ENCODE measurements at places on chromosomes 6 and 20. TPM values are rescaled to one million over a fixed set of nuclear protein-coding genes. Genes with fewer than 3 reads are reported as not detected.

DNA sequence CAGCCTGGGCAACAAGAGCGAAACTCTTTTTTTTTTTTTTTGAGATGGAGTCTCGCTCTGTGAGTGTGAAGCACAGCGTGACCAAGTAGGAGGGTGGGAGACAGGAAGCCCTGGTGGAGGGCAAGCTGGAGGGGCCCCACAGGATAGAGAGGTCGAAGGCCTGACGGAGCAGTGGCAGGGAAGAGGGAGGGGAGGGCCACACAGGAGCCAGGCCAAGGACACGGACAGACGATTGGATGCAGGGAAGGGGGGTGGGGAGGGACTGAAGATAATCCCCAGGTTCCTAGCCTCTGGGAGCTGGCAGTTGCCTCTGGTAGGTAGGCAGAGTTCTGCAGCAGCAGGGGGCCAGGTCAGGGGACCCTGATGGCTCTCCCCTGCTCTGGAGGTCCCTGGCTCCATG is 10.8 kb upstream of the GUCA1A start:
- no peak for DNase-seq

- DNase-seq: no peak
These were observed 242.3 kb downstream of the TBX18 start for GRCh38 chr6:84522135-84522549.

The SKIC2 gene
- polyA plus RNA-seq: 52.7 TPM

The ARFGEF2 gene
- polyA plus RNA-seq: 11.2 TPM

The TMEM14A gene
- 14.0 TPM for polyA plus RNA-seq

The PI16 gene
- polyA plus RNA-seq: 0.60 TPM

DNA sequence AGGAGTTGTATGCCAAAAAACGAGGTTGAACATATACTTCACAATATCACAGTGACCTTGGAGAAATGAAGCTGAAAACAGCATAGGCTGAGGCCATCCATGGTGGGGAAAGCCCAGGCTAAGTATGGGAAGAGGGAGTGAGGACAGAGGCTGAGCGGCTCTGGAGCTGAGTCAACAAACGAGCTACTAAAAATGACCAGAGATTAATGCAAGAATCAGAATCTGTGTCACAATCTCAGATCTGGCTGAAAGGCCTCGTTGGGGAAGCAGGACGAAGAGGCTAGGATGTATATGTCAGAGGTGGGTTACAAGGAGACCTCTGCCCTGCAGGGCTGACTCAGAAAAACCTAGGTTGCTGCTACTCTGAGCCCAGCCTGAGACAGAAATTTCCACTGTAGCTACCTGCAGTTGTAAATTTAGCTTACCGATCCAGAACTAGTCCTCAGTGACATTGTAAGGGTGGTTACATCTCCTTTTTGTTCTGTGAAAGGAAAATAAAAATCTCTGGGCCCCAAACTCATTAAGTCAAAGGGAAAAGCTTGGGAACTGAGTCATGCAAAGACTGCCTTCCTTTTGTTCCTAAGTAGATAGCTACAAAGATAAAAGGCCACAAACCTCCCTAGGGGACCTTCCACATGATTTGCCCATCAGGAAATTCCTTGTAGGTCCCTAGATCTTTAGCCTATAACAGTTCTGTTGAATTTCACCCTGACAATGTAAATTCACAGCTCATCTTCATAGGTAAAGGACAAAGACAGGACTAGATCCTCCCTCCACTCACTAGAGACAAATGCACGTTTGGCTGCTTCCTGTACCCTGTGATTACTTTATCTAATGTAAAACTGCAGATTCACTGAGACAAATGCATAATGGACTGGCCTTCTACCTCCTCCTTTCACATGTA is 8.5 kb upstream of the TUBB2A start:
- no peak for DNase-seq

The CLDN20 gene
- not detected for polyA plus RNA-seq

DNA sequence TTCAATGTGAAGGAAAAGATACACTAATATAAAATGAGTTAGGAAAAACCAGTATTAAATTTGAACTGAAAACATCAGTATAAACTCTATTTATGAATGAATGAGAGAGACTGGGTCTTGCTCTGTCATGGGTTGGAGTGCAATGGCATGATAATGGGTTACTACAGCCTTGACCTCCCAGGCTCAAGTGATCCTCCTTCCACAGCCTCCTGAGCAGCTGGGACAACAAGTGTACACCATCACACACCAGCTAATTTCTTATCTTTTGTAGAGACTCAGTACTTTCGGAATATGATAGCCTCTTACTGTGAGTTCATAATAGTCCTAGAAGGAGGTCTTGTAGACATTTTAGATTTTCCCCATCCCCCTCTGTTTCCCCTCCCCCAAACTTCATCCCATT is 21.4 kb downstream of the KCTD20 start:
- DNase-seq: no peak

GRCh38 chr6:16355238-16355637 is 116.9 kb downstream of the GMPR start:
- DNase-seq: no peak

DNA sequence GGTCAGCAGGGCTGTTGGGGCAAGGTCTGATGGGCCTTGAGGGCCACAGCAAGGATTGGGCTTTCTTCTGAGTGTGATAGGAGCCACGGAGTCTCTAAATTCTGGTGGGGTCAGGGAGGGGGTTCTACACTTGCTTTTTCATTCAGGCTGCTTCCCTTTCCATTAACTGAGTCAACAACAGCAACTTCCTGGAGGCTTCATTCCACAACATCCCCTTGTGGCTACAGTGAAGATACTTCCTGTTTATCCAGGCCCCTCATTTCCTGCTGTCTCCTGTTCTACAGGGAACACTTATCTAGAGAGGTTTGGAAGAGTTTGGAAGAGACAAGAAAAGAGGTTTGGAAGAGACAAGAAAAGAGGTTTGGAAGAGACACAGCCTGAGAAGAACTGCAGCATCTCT is 144.8 kb upstream of the ENPP5 start:
- no peak for DNase-seq

- DNase-seq: peak; percentile 56
These were observed 796 bp downstream of the SENP6 start for GRCh38 chr6:75602246-75603105.

The MYB gene
- polyA plus RNA-seq: 1.3 TPM

- no peak for DNase-seq
These were observed 33.1 kb downstream of the MTHFD1L start for GRCh38 chr6:150898399-150899170.

DNA sequence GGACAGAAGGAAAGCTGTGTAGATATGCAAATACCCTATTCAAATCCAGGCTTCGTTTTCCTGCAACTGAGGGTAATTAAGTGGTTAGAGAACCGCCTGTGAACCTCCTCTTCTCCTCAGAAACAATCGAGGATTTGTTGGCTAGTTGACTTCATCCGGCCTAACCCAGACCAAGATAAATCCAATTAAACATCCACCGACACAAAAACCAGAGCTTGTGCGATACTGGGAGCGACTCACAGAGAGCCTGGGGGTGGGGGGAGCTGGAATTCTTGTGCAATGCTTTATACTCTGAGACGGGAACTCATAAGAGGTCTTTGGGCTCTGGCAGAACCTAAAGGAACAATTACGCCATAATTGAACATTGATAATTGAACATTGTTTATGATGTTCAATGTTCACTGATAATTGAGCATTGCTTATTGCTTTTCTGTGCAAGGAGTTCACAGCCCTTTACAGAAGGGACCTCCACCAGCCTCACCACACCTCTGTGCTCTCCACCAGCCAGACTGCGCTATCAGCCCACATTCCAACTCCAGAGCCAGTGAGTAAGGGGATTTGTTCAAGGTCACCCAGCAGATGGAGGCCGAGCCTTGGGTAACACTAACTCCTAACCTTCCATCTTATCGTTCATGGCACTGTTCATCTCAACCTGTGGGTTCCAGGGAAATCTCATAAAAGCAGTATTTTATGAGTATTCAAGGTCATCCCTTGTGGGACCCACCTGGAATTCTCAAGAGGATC is 429.6 kb upstream of the JARID2 start:
- no peak for DNase-seq

- DNase-seq: no peak
These were observed 99.7 kb downstream of the IRF4 start for GRCh38 chr6:491233-491632.

- DNase-seq: no peak
These were observed 501.5 kb upstream of the FLRT3 start for GRCh38 chr20:14838663-14839628.

The DDR1 gene
- polyA plus RNA-seq: 39.5 TPM

GRCh38 chr20:33373735-33374605 is 27.3 kb downstream of the CDK5RAP1 start:
- no peak for DNase-seq

The RIPOR3 gene
- 9.9 TPM for polyA plus RNA-seq

The PGBD1 gene
- polyA plus RNA-seq: 2.4 TPM

DNA sequence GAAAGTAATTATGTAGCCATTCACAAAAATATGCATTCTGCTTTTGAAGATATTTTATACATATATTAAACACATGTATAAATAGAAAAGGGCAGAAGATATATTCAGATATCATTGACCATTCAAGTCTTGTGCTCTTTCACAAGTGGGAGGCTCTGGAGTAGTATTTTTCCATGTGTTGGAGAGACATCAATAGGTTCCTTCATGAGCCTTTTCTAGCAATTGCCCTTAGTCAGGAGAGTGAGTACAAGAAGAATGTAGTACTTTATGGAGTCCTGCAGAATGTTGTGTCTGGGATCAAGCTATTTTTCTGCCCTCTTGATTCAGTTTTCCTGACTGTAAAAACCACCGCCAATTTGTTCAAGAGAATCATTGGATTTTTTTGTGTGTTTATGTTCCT is 117.9 kb downstream of the LRRC1 start:
- no peak for DNase-seq

- no peak for DNase-seq
These were observed 1.8 kb upstream of the PXDC1 start for GRCh38 chr6:3753228-3753835.

GRCh38 chr6:87049779-87050178 is 45.1 kb downstream of the CGA start:
- no peak for DNase-seq

The F13A1 gene
- polyA plus RNA-seq: 15.6 TPM

- no peak for DNase-seq
These were observed 54.3 kb upstream of the TCF21 start for GRCh38 chr6:133834472-133835170.

The CD109 gene
- 2.1 TPM for polyA plus RNA-seq

- DNase-seq: no peak
These were observed 194.8 kb downstream of the SLC24A3 start for GRCh38 chr20:19407196-19407595.

GRCh38 chr6:30152910-30153610 is 8.0 kb downstream of the TRIM10 start:
- no peak for DNase-seq

- DNase-seq: no peak
These were observed 195.6 kb downstream of the GRM1 start for GRCh38 chr6:146224449-146224848.

DNA sequence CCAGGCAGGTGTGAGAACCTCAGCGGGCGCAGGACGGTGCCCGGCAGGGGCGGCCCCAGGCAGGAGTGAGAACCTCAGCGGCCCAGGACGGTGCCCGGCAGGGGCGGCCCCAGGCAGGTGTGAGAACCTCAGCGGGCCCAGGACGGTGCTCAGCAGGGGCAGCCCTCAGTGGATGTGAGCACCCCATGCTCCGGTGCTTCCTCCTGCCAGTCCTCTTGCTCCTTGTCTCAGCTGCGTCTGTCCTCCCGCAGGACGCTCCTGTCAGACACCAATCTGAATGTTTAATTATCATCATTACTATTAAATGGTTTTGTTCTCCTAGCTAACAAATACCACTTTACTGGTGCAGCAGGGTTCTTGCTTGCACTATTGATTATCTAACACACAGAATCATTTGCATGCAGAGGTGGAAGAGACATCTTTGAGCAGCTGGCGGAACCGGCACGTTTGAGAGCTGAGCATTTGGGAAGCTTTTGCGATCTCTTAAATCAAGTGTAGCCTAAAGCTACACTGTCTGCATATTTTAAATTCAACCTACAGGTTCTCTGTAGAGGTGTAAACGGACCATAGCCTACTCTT is 39.4 kb upstream of the DACT2 start:
- no peak for DNase-seq

DNA sequence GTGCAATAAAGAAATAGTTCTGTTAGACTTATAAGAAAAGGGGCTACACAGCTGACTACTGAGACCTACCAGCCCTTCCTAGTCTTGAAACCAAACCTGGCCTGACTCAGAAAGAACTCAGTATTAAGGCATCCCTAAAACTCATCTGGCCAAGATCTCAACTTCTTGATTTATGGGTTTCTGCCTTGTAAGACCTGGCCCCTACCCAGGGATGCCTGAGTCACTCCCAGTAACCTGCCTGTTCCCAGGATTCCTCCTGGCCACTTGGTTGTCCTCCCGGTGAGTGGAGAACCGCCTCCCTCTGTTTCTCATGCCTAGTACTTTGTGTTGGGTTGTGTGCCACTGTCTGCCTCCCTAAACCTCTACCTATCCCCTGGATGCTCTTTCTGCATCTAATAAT is 189.4 kb upstream of the PREP start:
- no peak for DNase-seq

The SMLR1 gene
- not detected for polyA plus RNA-seq

DNA sequence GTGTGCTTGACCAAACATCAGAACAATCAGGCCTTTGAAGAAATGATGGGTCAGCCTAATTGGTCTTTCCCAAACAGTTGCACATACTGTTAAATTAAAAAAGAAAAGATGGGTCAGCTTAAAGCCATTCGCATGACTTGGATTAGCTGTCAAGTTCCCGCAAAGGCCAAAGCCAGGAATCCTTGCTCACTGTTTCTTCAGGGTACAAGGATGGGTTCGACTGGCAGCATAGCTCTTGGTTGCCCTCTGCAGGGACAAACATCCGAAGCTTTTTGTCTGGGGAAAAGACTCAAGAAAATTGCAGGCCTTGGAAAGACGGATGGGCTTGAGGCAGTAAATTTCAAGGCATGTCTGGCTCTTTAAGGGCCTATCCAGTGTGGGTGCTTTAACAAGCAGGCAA is 168.0 kb downstream of the HDGFL1 start:
- DNase-seq: peak; percentile 88

DNA sequence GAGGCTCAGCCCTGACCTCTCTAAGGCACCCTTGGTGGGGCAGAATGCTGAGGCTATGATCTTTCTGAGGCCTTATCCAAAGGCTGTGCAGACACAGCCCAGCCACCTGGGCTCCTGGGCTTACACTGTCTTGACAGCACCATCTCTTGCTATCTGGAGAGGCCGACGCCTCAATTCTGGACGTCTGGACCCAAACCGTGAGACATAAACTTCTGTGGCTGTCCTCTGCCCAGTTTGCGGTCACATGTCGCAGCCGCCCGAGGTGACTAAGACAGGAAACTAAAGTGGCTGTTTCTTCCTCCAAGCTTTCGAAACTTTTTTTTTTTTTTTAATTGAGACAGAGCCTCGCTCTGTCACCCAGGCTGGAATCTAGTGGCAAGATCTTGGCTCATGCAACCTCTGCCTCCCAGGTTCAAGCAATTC is 49.3 kb downstream of the PRR18 start:
- no peak for DNase-seq

DNA sequence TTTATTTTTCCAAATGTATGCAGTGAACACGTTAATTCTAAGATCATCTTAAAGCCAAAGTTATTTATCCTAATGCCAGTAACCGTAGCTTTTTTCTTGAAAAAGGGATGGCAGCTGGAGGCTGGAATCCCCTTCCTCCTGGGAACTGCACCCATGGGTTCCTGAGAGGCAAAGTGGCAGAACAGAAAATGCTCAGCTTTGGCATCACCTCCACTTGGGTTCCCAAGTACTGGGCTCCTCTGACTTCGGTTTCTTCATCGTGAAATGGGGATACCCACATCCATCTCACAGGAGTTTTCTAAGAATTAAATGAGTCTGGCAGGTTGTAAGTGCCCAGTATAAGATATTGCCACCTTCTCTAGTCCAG is 6.2 kb upstream of the DDX43 start:
- no peak for DNase-seq

Data from lung (tissue), 17 donors.